Stimulated activated CD4-positive, alpha-beta T cell treated with anti-CD3 and anti-CD28 coated beads, Interleukin-4, amount 100 ng/mL, for 24 hours (primary cell): ENCODE measurements at places on chromosomes 12 and 14.

DNA sequence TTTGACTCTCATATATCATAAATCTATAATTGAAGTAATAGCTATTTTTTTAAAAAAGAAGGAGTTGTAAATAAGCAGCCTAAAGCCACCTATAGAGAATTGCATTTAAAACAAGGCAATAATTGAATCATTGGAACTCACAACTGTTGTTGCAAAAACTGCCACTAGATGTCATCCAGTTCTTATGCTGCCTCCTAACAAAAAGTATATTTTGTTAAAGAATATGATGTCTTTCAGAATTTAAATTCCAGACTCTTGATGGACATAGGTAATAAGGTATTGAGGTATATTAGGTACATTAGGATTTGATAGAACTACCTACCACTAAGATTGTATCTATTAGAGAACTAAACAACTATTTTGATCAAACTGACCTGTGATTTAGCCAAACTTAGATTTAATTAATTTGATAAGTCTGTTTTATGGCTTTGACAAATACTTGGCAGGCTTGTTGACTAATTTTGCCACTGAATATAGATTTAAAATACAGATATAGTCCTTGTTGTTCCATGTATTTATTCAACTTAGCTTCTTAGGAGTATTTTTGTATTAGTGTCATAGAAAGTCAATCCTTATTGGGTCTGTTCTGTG, 401.4 kb downstream of the RPL10L start:
- DNase-seq: no peak

GRCh38 chr14:73785336-73785833, 66.2 kb upstream of the PTGR2 start:
- peak; percentile 29 for DNase-seq

DNA sequence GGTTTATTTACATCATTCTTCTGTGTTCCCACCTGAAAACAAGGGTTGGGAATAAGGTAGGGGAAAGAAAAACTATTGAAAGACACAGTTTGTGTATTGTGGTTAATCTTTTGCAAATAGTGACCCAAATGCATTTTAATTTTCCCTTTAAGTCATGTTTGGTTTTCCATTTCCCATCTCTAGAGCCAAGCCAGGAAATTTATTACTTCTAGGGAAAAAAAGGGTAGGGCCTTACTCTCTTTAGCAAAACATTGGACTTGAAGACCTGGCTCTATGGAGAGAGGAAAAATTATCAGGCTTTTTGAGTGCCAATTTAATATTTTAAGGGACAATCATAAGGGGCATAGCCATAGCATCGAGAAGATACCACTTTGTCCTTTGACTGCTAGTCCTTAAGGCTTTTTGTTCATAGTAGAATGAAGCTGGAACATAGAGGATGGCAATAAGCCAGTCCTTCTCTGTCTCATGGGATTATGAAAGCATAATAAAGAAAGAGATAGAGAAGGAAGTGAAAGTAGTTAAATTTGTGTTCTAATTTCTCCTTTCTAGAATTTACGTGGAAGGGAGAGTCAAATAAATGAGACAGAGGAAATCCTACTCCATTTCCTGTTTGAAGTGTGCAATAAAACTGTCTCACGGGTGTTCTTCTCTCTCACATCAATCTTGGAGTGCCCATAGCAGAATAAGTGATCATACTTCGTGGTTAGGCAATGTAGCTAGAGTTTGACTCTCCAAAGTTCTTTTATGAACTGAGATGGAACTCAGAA, 50.9 kb upstream of the PPFIA2 start:
- no peak for DNase-seq

DNA sequence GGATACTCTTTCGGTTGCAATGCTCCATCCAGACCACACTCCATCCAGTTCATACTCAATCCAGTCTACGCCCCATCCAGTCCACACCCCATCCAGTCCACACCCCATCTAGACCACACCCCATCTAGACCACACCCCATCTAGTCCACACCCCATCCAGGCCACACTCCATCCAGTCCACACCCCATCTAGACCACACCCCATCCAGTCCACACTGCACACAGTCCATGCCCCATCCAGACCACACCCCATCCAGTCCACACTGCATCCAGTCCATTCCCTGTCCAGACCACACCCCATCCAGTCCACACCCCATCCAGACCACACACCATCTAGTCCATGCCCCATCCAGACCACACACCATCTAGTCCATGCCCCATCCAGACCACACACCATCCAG, 116.0 kb upstream of the RTL1 start:
- no peak for DNase-seq

GRCh38 chr12:124036657-124037109, 63.7 kb downstream of the ZNF664 start:
- DNase-seq: peak; percentile 53

DNA sequence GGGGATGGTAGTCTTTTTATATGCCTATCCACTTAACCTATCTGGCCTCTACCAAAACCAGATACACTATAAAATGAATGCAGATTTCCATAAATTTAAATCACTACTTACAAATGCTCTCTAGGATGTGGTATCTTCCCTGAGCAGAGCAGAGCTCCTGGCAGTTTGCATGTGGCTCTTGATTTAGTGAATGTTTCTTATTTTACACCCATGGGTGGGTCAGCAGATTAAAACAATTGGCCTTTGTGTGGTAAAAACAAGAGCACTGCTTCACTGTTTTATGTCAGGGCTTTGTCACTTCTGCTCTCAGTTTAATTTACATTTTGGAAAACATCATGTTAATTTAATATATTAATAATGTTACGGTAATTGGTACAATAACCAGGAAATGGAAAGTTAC, 5.5 kb downstream of the TAS2R19 start:
- DNase-seq: no peak

DNA sequence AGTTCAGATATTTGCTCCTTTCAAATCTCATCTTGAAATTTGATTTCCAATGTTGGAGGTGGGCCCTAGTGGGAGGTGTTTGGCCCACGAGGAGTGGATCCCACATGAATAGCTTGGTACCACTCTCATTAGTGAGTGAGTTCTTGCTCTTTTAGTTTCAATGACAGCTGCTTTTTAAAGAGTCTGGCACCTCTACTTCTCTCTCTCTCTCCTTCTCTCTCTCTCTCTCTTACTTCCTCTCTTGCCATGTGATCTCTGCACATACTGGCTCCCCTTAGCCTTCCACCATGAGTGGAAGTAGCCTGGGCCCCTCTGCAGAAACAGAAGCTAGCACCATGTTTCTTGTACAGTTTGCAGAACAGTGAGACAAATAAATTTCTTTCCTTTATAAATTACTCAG, 25.1 kb downstream of the GPR65 start:
- no peak for DNase-seq

- no peak for DNase-seq
Measured at GRCh38 chr12:131045705-131046460, 92.2 kb downstream of the ADGRD1 start.

- peak; percentile 38 for DNase-seq
Measured at GRCh38 chr14:92914087-92914656, 8.8 kb upstream of the CHGA start.

GRCh38 chr12:76680940-76681339, 83.0 kb upstream of the ZDHHC17 start:
- DNase-seq: no peak

GRCh38 chr14:102352213-102352612, 10.5 kb downstream of the CINP start:
- no peak for DNase-seq
